Left colon (tissue), 2 donors: ENCODE measurements at places on chromosomes 7 and 10.

GRCh38 chr10:63718006-63718405, 196.8 kb downstream of the REEP3 start:
- no peak for DNase-seq

GRCh38 chr7:73999664-74000435, 28.1 kb upstream of the ELN start:
- no peak for DNase-seq

- no peak for DNase-seq
These were observed 52.3 kb upstream of the OPN4 start for GRCh38 chr10:86601956-86602602.

DNA sequence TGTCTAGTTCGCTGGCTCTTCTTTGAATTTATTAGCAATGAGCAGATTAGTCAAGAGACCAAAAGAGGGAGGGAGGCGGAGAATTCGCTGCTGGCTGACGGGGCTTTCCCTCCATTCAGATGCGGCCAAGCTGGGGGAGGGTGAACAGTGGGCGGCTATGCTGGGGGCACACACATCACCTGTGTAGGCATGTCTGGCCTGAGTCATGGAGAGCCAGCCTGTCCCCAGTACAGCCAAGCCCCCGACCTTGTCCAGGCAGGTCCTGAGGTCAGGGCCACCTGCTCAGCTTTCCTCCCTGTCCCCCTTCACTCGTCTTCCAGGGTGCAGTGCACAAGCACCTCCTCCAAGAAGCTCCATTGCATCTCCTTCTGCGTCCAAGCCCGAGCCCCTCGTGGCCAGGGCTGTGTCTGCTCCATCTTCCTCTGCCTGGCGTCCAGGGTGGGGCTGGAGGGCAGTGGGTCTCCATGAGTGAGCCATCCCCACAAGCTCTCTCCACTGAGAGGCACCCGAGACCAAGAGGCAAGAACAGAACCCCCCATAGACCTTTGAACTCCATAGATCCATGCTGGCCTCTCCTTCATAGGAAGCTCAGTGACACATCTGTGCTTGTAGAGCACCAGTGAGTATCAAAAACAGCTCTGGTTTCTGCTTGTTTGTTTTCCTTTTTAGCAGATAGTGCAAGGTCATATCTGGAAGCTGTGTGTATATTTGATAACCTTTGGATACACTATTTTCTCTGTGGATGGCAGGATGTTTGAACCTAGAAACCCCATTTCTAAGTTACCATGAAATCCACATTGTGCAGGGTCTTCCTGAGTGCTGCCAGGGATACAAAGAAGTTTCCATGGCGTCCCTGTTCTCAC, 1.9 kb upstream of the DEPP1 start:
- DNase-seq = no peak

GRCh38 chr7:47482013-47482875, 99.7 kb downstream of the TNS3 start:
- DNase-seq = no peak

DNA sequence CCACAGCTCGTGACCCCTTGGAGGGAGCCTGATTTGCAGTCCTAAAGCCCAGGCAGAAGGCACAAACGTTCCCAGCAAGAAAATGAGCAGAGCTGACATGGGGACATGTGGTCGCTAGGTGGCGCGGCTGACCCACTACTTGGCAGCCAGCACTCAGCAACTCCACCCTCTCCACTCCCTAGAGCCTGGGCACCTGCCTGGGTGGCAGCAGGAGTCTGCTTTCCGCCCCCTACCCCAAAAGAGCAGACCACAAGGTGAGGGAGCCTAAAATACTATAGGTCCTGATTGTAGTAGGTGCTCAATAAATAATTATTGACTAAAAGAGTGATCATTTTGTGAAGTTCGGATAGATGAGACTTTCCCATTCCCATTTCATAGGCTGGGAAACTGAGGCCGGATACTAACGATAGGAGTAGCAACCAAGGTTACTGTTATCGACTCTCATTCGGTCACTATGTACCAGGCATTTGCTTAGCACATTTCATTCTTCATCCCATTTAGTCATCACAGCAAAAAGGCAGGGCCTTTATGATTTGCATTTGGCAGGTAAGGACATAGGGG, 57.4 kb downstream of the NEUROG3 start:
- DNase-seq = peak; percentile 52

- peak; percentile 27 for DNase-seq
These were observed 1.3 kb upstream of the SH2D4B start for GRCh38 chr10:80536361-80536835.

GRCh38 chr10:34994565-34995142, 95.5 kb downstream of the CUL2 start:
- peak; percentile 27 for DNase-seq

GRCh38 chr10:26507441-26507840, 69.3 kb downstream of the APBB1IP start:
- DNase-seq = no peak

DNA sequence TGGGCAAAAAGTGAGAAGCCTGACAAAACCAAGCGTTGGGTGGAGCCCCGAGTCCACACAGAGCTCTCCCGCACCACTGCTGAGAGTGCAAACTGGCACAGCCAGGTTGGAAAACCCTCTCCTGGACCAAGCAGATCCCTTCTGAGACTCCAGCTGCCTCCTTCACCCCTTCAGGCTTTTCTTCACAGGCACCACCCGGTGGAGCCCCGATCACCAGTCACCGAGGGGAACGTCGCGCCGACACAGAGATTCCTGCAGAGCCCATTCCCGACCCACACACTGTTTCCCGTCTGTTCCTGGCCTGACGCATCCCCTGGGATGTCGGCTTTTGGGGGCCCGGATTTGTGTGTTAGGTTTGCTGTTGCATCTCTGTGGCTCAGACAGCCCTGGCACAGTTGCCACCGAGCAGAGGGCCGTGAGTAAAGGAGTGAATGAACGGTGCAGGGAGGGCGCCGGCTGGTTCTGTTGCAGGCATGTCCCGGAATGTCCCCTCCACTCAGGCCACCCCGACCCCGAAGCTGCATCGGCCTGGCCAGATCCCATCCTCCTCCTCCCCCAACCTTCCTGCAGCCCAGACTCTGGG, 51.0 kb upstream of the INPP5A start:
- peak; percentile 21 for DNase-seq

GRCh38 chr10:92839191-92840085, 8.9 kb upstream of the EXOC6 start:
- DNase-seq = peak; percentile 73
